CD4-positive, alpha-beta T cell treated with Interleukin-10 for 1 hour (primary cell): ENCODE measurements at places on chromosomes 12 and 14.

- no peak for DNase-seq
These were observed 5.3 kb upstream of the HIF1A start for GRCh38 chr14:61690039-61690438.

DNA sequence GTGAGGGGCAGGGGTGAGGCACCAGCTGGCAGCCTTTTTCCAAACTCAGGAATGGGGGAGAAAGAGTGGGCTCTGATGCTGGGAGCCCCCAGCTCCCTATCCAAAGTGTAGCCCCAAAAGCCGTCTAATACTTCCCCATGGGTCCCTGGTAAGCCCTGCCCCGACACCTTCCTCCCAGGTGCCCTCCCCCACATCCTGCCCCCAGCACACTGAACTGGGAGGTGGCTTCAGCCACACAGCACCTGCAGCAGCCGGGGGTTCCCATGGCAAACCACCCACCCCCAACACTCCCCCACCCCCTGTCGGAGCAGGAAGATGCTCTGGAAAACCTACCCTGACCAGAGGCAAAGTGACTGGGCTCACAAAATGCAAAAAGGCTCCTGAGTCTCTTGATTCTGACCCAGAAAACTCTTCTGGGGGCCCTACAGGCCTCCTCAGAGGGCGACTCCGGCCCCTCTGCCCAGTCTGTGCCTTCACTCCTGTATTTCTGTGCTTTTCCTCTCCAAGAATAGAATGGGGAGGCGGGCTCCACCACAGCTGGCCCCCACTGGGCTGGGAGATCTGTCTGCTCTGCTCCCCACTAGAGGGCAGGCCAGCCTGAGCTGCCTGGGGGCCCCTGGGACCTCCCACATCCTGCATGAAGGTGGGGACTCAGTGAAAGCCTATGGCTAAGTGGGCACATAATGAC lies 81.6 kb downstream of the ITPK1 start:
- peak; percentile 50 for DNase-seq

DNA sequence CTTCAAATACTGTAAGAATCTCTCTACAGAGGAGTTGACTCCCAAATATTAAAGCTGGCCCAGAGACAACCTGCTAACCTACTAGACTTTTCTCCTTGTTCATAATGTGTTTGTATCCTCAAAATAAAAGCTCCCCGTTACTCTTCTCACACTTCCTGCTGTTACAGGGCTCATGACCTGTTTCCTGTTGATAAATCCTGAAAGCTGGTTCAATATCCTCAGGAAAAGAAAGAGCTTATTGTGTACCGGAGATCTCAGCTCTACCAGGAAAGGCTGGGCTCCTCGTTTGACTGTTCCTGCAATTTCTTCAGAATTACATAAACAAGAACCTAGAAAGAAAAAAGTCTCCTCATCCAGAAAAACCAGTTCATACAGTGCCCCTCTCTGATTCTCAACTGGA lies 30.8 kb downstream of the CLEC1A start:
- no peak for DNase-seq

DNA sequence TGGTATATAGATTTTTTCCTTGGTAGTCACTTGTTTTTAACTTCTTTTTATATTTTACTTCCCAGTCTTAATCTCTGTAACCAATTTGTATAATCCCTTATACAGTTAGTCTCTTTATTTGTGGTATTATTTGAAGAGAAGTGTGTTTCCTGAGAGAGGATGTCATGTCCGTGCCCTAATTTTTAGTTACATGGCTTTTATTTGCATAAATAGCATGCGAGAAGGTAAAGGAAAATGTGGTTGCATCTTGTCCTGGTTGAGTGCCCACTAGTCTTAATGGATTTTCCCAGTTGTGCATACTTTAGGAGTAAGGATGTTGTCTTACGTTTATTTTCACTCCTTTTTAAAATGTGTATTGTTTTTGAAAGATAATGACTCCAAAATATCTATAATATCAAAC lies 27.5 kb downstream of the RAP1B start:
- DNase-seq, result no peak

DNA sequence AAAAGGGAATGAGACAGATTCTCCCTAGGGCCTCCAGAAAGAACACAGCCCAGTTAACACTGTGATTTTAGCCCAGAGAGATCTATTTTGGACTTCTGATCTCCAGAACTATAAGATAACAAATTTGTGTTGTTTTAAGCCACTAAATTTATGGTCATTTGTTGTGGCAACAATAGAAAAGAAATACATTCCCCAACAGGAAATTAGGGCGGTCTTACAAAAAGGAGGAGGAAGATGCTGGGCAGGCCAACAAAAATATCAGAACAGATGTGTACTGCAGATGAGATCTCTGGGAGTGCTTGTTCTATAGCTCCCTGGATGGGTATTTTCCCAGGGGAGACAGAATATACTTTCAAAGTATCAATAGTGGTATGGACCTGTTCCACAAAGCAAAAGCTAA lies 32.0 kb upstream of the SOCS2 start:
- DNase-seq, result no peak

DNA sequence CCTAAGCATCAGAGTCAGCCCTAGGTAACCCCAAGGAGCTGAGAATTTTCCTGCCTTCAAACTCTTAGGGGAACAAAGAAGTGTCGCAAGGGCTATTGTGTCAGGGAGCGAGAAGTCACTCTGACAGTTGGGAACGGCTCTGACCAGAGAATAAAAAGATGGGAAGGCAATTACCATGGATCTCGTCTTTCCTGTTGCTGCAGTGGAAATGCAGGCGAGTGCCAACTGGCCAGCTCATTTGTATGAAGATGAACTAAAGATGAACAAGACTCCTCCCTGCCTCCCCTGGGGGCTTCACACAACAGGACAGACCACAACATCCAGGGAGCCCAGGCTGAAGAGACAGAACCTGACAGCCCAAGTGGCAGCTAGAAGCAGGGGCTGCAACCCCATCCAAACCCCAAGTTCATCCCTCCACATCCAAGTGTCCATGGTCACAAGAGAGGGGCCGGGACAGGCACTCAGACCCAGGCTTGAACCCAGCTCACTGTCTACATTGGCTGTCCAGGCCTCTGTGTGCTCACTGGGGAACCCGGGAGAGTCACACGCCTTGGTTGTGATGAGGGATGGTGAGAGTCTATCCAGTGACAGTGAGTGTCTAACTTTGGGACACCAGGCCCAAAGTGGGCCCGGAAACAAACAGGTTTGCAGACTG lies 322.4 kb downstream of the BCL11B start:
- no peak for DNase-seq
